ENCODE measurements at places on chromosomes 7 and 10. TPM values are rescaled to one million over a fixed set of nuclear protein-coding genes. Genes with fewer than 3 reads are reported as not detected.

The PRLHR gene
- not detected for polyA plus RNA-seq

DNA sequence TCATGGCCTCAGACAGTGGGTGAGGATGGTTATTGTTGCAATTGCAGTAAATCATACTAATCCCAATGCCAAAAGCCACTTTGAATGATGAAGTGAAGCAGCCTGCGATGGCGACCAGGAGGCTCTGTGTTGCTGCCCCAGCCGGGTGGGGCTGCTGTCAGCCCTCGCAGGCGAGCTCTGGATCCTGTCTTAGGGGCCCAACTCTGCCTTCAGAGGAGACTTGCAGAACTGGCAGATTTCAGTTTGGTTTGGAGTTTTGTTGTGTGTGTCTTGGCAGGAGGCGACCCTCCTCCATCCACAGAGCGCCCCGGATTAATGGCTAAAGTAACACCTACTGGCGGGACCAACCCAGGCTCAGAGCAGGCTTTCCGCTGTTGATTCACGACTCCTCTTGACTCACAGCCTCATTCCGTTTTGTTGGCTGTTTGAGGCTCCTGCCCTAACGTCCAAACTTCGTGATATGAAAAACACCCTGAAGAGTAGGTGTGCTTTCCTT, 67.9 kb upstream of the BMPER start:
- no peak for DNase-seq

The SH2B2 gene
- 0.84 TPM for polyA plus RNA-seq

GRCh38 chr10:116083226-116083762, 189.7 kb downstream of the GFRA1 start:
- no peak for DNase-seq

The LRRC4 gene
- 4.4 TPM for polyA plus RNA-seq

The EGR2 gene
- polyA plus RNA-seq: 13.7 TPM

The CCDC146 gene
- 6.0 TPM for polyA plus RNA-seq

DNA sequence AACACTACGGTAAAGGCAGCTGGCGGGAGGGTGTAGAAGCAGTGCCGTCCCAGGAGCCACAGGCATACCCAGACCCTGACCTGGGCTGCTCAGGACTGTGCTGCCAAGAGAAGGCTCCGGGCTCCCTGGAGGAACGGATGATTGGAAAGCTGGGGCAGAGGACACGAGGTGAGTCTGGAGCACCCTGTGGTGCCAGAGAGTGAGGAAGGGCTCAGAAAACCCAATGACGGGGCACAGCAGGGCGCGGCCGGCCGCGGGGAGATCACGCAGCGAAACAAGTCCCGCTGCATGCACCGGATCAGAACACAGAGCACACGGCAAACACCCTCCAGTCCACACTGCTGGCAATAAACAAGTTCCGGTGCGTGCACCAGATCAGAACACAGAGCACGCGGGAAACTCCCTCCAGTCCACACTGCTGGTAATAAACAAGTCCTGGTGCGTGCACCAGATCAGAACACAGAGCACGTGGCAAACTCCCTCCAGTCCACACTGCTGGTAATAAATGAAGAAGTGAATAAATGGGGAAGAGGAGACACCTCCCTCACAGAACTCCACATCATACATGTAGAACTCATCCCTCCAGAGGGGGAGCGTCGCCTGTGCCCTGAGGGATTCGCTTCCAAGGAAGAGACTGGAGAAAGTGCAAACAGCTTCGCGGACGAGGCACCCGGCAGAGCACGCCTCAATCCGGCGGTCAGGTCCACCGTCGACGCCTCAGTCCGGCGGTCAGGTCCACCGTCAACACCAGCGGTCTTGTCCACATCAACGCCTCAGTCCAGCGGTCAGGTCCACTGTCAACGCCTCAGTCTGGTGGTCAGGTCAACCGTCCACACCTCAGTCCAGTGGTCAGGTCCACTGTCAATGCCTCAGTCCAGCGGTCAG, 265.0 kb downstream of the MAD1L1 start:
- no peak for DNase-seq

The CRHR2 gene
- 0.45 TPM for polyA plus RNA-seq

The SIRT1 gene
- 9.3 TPM for polyA plus RNA-seq

DNA sequence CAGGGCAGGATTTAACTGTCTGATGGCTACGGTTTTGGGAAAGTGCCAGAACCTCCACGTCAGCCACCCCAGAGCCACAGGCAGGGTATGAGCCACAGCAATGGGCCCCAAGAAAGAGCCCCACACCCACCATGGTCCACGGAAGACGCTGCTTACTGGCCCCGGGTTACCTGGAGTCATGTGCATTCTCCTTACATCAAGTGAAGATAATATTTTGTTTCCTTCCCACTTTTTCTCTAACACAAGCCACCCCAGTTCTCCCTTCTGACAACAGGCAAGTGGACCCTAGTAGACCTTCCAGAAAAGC, 67.1 kb downstream of the PRKAG2 start:
- DNase-seq: no peak

DNA sequence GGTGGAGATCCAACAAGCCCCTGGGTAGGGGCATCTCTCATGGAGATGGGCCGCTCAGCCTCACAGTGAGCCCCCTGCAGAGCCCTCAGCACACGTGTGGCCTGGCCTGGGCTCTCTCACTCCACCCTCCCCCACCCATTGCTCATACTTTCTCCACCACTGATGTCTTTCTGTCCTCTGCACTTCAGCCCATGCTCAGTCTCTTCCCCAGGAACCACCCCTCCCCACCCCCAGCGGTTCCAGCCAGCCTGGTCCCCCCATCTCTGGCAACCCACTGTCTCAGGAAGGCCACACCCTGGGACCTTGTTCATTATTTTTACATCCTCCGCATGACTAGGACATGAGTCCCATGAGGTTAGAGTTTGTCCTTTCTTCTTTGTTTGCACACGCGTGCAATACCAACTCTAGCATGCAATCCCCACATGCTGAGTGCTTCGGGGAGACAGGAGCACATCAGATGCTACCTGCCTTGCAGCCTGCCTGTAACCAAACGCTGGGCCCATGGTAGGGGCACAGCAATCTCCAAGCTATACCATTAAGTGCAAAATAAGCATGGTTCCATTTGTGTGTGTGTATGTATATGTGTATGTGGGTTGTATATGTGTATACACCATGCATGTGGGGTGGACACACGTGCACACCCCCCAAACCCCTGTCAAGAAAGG, 408.4 kb upstream of the FOXK1 start:
- DNase-seq: no peak

DNA sequence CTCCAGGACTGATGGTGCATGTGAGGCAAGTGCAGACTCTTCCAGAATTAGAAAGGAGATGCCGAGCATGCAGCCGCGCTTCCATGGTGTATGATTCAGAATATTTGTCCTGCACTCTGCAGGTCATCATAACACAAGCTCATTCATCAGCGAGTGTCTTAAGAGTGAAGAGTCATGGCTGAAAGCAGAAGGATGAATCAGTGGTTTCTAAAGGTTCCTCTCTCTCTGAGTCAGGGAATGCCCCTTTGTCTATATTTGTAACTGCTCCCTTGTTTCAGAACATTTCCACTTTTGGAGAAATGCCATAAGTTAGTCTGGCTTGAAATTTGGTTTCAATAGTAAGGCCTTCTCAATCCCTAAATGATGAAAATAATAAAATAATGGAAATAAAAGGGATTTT, 52.3 kb downstream of the HECW1 start:
- no peak for DNase-seq

DNA sequence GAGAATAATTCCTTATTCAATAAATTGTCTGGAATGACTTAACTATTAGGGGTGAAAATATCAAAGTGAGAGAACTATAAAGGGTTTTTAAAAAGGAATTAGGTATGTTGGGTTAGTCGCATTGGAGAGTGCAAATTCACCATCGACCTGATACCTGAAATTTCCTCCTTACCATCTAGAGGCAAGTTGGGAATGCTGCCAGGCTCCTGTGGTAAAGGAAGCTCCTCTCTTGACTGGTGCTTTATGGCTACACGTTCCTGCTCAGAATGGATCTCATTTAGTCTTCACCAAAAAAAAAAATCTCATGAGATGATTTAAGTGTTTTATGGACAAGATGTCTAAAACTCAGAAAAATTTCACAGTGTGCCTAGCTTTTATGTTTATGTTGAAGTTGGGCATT, 129.8 kb downstream of the EGFR start:
- DNase-seq: no peak

DNA sequence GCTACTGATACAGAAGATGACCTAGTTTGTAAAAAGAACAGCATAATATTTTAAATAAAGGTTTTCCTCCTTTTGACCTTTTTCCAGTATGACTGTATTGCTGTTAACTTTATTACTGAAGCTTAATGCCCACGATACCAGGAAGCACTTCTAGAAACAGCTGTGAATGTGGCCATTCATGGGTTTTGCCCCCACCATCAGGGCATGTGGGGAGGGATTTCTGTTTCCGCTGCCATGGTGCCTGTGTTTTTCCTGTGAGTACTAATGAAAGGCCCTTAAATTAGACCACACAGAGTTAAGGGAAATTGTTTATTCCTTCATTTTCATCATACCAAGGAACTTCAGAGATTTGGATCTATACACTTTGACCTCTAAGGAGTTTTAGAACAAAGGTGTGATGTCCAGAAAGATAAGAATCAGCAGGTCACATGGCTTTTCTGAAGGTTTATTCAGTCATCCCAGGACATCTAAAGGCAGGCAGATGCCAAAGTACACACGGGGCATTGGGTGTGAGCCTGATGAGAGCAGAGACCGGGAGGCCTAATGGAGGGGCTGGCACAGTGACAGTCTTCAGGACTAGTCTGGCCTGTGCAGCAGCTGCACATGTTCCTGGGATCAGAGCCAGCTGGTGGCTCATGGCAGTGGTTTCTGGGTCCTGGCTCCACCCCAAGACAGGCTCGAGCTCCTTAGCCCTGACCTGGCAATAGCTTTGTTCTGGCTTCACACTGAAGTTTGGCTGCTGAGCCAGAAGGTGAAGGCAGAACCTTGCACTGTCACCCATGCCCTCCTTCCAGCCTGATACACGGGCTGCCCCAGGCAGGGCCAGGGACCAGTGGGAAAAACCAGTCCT, 190.9 kb downstream of the REEP3 start:
- DNase-seq: peak; percentile 96

DNA sequence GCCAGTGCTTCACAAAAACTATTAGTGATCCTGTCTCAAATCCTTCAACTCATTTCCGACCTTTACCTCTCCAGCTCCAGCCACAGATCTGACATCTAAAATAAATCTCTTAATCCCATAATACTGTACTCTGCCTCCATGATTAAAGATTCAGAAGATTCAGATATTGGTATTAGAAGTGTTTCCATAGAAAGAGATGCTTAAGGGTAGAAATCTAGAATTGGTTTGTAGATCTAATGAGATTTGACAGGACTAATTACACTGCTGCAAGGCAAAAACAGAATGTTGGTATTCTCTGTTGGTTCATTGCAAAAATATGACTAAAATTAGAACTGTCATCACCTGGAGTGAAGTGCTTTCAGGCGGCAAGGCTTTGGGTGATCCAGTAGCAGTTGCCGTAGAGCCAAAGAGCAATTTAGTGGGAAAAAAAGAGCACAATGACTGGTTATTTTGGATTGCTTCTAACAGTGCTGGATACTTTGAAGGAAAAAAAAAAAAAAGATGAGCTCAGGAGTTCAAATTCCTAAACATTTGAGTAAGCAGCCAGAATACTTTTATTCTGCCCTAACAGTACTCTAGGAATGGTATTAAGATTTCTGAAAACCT, 940.1 kb upstream of the SORCS1 start:
- DNase-seq: no peak

GRCh38 chr10:42943025-42943818, 133.6 kb upstream of the RET start:
- DNase-seq: no peak

The STRIP2 gene
- polyA plus RNA-seq: 7.1 TPM

DNA sequence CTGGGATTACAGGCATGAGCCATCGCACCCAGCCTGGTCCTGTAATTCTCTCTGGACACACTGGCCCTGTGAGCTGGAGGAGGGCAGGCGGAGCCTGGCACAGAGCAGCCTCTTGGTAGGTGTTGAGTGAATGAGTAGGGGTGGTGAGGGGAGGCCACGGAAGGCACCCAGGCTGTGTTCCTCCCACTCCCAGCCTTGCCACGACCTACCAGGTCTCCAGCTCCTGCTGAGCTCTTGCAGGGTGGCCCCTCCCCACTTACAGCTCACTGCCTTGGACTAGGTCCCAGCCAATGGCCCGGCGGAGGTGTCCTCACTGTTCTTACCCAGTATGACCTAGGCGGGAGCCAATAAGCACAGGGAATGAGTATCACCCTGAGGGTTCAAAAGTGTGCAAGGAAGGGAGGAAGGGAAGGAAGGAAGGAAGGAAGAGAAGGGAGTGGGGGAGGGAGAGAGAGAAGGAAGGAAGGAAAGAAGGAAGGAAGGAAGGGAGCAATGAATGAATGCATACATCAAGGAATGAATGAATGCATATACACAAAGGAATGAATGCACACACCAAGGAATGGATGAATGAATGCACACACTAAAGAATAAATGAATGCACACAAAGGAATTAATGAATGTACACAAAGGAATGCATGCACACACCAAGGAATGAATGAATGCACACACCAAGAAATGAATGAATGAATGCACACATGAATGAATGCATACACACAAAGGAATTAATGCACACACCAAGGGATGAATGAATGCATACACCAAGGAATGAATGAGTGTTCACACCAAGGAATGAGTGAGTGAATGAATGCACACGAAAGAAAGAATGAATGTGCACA, 45.5 kb downstream of the GTF2IRD1 start:
- no peak for DNase-seq

- DNase-seq: peak; percentile 92
These were observed 426 bp downstream of the SYPL1 start for GRCh38 chr7:106111655-106112117.

- no peak for DNase-seq
These were observed 490.0 kb upstream of the LRRN3 start for GRCh38 chr7:110600956-110601355.

DNA sequence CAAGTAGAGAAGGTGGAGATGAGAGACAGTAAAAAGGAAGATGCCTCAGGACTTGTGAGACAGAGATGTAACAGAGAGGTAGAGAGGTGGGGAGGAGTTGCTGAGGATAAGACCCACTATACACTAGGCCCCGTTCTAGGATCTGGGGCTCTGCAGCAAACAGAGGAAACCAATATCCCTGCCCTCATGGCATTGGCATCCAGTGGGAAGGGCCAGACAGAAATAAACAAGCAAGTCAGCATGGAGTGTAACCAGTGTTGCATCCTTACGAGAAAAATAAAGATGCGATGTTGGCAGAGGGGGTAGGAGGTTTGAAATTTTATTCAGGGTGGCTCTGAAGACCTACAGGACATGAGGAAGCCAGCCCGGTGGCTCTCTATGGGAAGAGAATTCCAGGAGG, 22.0 kb upstream of the EEPD1 start:
- DNase-seq: no peak

DNA sequence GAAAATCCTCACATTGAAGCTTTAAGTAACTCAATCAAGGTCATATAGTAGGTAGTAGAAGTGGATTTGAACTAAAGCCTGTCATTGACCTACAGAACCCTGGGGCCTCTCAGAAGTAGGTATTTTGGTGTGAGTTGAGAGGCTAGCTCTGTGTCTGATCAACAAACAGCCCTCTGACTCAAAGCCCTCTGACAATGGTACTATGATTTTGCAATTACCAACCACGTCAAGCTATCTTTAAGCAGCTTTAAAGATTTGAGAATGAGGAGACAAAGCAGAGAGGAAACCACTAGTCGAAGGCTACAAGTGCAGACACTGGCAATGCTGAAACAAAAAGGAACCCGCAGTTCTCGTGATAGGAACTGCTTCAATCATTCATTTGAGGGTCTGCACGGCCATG, 19.0 kb upstream of the PDE1C start:
- no peak for DNase-seq

The PRKCQ gene
- 0.05 TPM for polyA plus RNA-seq

The CCDC3 gene
- 14.6 TPM for polyA plus RNA-seq

The EEF1AKMT2 gene
- 8.9 TPM for polyA plus RNA-seq

The TAF5 gene
- polyA plus RNA-seq: 1.5 TPM

GRCh38 chr7:158227258-158227984, 360.2 kb downstream of the PTPRN2 start:
- no peak for DNase-seq

Measured in right cardiac atrium (tissue), 5 donors.